ENCODE measurements at places on chromosomes 7 and 10.

DNA sequence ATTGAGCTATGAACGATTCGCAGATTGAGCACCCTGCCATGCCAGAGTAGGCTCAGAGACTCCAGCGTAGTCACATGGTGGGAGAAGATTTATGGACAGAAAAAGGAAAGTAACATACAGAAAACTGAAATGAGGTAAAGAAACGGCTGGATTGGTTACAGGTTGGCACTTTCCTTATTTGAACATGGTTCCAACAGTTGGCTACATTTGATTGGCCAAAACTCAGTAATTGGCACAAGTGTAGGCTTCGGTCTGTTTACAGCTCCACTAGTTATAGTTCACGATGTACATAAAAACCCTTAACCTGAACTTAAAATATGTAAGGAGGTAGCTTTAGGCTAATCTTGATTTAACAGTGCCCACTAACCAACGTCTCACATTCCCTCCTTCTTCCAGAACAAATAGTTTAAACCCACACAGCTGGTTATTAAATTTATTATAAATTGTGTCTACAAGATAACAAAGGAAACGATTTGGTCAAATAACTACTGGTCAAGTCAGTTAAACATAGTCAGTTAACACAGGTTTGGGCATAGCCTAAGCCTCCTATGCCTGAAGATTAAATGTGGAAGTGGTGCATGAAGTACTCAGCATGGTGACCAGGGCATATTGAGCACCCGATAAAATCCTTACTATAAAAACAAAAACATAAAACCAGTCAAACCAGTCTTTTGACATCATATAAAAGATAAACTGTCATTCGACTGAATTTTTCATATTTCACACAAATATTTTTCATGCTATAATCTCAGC, 17.9 kb upstream of the MTERF1 start:
- DNase-seq, result no peak

DNA sequence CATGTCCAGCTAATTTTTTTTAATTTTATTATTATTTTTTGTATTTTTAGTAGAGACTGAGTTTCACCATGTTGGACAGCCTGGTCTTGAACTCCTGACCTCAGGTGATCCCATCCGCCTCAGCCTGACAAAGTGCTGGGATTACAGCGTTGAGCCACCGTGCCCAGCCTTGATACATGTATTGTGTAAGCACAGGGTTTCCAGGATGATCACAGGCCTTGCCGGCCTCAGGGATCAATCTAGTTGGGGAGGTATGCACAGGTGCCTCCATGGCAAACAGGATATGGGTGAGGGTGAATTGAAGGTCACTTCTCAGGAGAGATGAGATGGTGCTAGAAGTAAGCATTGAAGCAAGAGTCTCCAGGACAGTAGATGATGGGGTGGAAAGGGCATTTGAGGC, 5.5 kb downstream of the MRPS17 start:
- DNase-seq, result no peak

DNA sequence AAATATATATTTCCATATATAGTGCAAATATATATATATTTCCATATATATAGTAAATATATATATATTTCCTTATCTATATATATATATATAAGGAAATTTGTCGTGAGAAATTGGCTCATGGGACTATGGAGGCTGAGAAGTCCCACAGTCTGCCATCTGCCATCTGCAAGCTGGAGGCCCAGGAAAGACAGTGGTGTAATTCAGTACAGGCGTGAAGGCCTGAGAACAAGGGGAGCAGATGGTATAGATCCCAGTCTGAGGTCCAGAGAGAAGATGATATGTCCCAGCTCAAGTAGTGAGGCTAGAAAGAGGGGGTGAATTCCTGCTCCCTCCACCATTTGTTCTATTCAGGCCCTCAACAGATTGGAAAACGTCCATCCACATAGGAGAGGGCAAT, 78.9 kb downstream of the MTPN start:
- peak; percentile 10 for DNase-seq

DNA sequence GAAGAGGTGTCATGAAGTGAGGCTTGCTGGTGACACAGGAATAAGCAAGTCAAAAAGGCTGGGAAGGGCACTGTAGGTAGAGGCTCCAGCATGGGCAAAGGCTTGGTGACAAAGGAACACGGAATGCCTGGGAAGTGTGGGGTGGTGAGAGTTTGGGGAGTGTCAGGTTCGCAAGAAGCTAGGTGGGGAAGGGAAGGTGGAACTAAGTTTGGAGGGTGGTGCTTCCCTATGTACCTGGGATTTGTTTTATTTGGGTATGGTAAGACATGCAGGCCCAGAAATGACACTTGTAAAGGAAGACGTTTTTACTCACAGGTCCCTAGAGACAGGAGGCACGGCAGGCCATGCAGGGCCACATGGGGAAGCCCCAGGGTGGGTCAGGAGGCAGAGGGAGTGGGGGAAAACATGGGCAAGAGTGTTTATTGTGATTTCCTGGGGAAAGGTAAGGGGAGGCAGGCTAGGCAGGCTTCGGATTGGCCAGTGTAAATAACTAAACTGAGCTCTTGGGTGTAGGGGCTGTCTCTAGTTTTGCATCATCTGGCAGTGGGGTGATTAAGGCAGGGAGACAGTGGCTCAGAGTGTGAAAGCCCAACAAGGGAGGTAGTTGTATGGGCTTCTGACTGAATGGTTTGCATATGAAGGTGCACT, 52.1 kb downstream of the SH2D4B start:
- DNase-seq, result no peak

GRCh38 chr10:95920798-95921426, 13.1 kb downstream of the CC2D2B start:
- no peak for DNase-seq

DNA sequence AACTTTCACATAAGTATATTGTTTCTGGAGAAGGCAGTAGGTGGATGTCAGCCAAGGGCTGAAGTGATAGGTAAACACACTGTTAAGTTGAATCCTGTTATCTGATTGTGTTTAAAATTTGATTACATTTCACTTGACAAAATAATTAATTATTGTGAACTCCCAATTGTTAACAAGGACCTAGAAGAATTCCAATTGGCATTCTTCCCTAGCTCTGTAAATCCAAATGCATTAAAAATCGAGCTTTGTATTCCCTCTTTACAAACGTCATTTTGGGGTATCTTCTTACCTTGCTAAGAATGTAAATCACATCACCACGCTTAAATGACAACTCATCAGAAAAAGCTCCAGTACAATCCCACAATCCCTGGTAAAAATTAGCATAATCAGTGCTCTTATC, 179.9 kb downstream of the SKAP2 start:
- DNase-seq, result no peak

- no peak for DNase-seq
These were observed 166.4 kb downstream of the CELF2 start for GRCh38 chr10:11184093-11184492.

- no peak for DNase-seq
These were observed 481.7 kb downstream of the PHTF2 start for GRCh38 chr7:78280276-78280675.

DNA sequence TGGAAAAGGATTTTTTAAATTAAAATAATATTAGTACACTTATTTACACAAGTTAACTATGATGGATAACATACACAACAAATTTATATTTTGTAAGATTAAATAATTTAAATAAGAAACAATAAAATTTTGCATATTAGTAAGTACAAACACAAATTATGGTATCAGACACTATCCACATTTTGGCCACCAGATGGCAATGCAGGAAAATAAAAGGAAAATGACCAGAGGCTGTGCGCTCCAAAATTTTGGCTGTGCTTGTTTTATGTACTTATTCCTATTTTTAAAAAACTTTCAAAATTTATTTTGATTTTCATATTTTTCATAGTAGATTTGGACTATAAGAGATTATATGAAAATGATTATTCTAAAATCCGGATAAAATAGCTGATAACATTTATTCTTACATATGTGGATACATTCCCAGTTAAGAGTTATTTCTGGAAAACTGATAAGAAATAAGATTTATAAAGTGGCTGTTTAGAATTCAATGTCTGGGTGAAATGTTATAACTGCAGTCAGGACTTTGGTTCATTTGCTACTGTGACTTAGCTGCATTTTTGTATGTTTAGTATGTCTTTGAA, 274.7 kb upstream of the HGF start:
- peak; percentile 53 for DNase-seq

- no peak for DNase-seq
These were observed at the start of gene IGFBP1 for GRCh38 chr7:45888185-45888992. IGFBP1 (plus strand) TSS chr7:45888488; CDS start chr7:45888653, 165 bp downstream.

DNA sequence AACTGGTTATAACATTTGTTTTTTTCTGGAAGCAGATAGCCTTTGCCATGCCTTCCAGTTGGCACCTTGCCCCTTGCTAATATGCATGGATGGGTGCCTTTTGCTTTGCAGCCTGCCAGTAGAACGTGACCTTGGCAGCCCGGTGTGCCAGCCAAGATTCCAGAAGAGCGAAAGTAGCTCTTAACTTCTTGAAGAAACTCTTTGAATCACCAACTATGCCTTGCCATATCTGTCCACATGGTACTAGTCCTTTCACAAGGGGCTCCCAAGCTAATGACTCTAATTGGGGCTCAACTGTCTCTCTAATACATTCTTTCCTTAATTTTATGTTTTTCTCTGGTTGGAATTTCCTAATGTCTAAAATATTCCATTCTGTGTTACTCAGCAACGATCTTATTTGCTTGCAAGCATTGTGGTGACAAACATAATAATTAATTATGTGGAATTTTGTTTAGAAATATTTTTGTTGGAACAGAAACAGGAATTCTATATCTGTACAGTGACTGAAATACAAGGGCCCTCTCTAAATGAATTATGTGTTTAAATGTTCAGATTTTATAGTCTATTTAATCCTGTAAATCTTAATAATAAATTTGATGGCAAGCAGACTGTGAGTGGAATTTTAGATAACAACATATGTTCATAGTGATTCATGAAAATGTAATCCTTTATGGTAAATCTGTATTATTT, 45.8 kb downstream of the HDAC9 start:
- no peak for DNase-seq

GRCh38 chr10:128047991-128048818, 78.0 kb downstream of the MKI67 start:
- DNase-seq, result peak; percentile 3

GRCh38 chr7:106915873-106916272, 50.8 kb downstream of the PIK3CG start:
- DNase-seq, result no peak

DNA sequence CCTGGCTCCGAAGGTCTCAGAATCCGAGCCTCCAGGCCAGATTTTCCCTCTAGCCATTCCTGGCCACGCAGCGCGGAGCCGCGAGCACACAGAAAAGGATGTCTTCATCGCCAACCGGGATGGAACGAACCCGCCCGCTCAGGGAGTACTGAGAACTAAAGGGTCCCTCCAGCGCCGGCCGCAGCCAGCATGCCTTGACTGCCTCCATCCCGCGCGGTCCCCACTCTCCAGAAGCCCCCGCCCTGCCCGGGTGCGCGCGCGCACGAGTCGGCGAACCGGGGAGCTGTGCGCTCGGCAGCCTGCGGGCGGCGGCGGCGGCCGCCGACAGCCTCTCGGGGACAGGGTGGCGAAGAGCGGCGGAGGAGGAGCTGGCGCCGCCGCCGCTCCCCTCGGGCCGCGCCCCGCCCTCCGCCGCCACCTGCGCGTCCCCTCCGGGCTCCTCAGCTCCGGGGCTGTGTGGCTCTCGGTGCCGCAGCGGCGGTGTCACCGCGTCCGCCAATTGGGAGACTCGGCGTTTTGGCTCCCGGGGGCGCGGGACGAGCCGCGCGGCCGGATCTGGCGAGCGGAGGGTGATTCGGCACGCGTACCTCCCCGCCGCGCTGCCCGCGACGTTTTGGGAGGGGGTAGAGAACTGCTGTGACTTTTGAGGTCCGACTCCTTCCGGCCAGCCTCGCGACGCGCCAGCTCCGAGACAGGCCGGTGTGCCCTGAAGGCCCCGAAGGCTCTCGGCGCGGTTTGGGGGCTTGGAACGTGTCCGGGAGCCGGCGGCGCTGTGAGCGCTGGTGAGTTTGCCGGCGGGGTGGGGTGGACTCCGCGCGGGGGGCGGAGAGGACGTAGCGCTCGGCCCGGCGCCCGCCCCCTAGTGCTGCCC, 453 bp upstream of the GALNT17 start:
- no peak for DNase-seq

DNA sequence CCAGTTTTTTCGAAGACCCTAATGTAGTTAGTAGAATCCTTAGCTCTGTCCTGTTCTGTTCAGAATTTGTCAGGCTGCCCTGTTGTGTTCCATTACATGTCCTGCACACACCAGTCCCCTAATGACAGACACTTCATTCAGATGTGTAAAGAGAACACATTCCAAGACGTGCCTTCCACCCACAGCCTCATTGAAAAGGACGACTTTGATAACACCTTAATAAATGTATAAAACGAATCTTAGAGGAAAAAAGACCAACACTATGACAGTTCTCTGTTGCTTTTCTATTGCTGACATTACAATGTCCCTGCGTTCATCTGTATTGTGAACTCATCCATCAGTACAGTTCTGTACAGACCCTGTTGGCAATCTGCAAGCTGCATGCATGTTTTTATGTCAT, 3.5 kb downstream of the LRRTM3 start:
- DNase-seq, result no peak

DNA sequence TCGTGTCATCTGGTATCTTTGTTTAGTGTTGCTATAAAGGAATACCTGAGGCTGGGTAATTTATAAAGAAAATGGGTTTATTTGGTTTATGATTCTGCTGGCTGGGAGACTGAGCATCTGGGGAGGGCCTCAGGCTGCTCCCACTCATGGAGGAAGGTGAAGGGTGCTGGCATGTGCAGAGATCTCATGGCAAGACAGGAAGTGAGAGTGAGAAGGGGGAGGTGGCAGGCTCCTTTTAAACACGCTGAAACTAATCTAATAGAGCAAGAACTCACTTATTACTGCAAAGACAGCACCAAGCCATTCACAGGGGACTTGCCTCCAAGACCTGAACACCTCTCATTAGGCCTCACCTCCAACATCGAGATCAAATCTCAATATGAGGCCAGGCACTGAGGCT, 11.3 kb downstream of the OIT3 start:
- no peak for DNase-seq

Data from NCI-H1694 (cell line).